ENCODE measurements at places on chromosomes 2 and 18.
A peak's percentile ranks its signal among the peaks of the same experiment; 100 is the strongest.

DNA sequence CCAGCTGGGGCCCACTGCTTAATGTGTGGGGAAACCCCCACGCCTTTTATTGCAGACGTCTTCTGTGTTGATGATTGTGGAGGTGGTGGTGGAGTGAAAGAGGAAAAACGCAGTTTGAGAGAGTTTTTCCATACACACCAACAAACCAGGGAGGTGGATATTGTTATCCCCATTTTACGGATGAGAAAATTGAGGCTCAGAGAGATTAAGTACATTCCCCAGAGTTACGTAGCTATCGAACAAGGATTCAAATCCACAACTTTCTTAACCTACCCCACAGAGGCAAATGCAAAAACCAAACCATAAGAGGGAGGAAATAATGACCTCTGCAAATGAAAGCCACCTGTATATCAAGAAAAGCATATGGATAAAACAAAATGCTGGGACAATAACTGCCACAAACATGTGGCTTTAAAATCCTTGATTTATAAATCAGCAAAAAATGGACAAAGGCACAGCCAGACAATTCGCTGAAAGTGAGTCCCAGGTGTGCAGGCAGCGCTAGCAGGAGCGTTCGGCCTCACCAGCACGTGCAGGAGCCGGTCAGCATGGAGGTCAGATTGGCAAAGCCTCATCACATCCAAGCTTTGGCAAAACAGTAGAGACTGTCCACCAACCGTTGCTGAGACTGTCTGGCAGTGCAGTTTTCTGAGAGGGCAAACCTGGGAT is 12.6 kb upstream of the RAB17 start:
- no peak for DNase-seq

DNA sequence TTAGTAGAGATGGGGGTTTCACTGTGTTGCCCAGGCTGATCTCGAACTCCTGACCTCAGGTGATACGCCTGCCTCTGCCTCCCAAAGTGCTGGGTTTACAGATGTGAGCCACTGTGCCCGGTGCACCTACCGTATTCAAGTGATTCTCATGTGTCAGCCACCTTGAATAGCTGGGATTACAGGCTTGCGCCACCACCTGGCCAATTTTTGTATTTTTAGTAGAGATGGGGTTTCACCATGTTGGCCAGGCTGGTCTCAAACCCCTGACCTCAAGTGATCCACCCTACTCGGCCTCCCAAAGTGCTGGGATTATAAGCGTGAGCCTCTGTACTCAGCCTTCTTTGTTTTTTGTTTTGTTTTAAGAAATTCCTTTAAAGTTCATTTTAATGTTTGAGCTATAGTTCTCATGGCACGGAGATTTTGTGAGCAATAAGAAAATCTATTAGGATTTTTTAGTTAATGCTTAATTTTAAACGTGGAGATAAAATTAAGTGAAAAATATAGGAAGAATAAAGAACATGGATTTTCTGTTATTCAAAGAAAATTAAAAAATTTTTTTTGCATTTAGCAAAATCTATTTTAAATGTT is 242.6 kb downstream of the PHLPP1 start:
- peak; percentile 21 for DNase-seq

GRCh38 chr2:197908990-197909776 is 104.8 kb downstream of the PLCL1 start:
- peak; percentile 65 for DNase-seq

DNA sequence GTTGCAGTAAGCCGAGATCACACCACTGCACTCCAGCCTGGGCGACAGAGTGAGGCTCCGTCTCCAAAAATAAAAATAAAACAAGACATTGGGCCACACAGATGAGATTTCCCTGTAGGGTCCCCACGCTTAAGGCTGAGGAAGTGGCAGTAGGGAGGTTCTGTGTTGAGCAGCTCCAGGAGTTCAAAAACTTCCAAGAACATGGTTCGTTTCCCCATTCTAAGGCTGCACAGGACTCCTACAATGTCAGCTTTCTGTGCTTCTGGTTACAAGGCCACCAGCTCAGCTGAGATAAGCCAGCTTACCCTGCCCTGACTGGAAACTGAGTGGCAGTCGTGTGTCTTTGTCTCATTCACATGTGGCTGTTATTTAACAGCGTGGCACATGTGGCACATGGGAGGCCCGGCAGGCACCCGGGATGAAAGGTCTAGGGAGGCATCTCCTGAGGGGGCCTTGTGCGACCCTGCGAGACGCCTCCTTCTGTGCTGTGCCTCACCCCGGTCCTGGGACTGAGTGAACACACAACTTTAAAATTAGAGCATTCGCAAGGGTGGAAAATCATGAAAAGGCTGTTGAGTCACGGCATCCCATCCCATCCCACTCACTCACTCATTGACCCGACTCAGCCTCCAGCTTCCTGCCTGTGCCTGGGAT is 7.7 kb downstream of the ITGB1BP1 start:
- no peak for DNase-seq

DNA sequence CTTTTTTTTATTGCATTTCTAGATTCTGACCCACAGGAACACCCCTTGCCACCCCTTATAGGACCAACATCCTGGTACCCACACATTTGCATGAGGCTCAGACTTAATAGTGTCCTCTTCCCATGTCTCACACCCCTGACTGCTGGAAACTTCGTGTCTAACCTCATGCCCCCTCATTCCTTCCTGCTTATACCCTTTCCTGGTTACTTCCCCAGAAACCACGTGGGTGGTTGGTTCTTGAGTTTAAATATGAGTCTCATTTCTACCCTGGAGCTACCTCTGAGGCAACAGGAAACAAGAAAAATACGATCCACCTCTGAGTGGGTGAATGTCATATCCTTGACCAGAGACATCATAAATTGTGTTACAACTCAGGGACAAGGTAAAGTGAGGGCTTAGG is 1.6 kb downstream of the TNP1 start:
- DNase-seq, result no peak

GRCh38 chr2:117958186-117958585 is 55.7 kb downstream of the CCDC93 start:
- peak; percentile 92 for DNase-seq

GRCh38 chr2:9050122-9050809 is 46.8 kb upstream of the MBOAT2 start:
- DNase-seq, result no peak

- no peak for DNase-seq
Observed at GRCh38 chr2:44789971-44790721, 151.4 kb upstream of the SIX3 start.

DNA sequence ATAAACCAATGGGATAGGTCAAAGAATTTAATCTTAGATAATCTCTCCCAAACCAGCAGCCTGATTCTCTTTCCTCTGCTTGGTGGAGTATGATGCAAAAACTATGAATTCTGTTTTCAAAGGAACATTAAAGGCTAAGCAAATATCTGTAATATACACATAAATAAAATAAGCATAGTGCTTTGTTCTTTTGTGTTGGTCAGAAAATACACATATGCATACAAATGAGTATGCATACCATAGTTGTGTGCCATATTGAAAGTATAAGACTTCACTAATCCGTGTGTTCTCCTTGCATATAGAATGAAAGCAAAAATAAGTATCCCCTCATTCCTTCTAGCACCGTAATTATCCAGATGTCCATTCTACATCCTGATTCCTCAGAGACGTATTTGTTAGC is 1949.7 kb upstream of the CELF4 start:
- no peak for DNase-seq

GRCh38 chr2:239871481-239872435 is 153.4 kb downstream of the NDUFA10 start:
- DNase-seq, result no peak

DNA sequence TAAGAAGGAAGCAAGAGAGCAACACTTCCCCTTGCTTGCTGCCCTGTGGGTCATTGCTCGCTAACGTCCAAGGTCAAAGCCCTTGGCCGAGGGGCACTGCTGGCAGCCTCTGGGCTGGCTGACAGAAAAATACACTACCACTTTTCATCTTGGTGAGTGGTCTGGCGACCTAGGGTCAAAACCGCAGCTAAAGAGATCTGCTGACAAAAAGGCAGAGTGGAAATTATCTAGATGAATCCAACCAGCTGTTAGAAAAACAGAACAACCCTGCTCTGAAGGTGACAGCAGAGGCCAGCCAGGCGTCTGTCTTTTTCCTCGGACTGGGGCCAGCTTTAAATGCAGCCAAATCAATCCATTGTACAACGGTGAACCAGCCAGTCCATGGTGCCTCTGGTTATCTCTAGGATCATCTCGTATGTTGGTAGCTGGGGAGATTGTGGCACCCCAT is 92.6 kb downstream of the CD8B2 start:
- DNase-seq, result no peak

- DNase-seq, result no peak
Observed at GRCh38 chr18:24799176-24799575, 338.7 kb downstream of the HRH4 start.

- no peak for DNase-seq
Observed at GRCh38 chr18:59072727-59073421, 66.8 kb upstream of the SEC11C start.

- no peak for DNase-seq
Observed at GRCh38 chr2:229474125-229474524, 203.0 kb upstream of the PID1 start.

GRCh38 chr18:57561728-57562423 is 24.6 kb downstream of the FECH start:
- peak; percentile 32 for DNase-seq

DNA sequence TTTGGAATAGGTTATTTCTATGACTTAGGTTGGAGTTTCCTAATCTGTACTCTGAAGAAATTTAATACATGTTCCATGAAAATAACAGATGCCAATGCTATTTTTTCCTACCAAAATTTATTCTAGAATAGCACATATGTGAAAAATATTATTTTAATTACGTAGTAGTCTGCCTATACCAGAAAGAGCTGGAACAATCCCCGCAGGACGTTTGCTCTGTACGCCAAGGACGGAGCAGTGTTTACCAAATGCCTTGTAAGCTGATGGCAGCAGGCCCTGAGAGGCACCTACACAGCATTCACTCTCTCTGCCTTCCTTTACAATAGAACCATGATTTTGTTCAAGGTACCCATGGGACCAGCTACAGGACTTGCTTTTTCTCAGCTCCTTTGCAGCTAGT is 16.8 kb upstream of the SLC1A4 start:
- DNase-seq, result no peak

GRCh38 chr2:25265802-25266201 is 75.9 kb downstream of the DNMT3A start:
- DNase-seq, result no peak

- no peak for DNase-seq
Observed at GRCh38 chr2:115214050-115214449, 771.6 kb downstream of the DPP10 start.

GRCh38 chr2:232120911-232121310 is 159.4 kb downstream of the DIS3L2 start:
- DNase-seq, result no peak

DNA sequence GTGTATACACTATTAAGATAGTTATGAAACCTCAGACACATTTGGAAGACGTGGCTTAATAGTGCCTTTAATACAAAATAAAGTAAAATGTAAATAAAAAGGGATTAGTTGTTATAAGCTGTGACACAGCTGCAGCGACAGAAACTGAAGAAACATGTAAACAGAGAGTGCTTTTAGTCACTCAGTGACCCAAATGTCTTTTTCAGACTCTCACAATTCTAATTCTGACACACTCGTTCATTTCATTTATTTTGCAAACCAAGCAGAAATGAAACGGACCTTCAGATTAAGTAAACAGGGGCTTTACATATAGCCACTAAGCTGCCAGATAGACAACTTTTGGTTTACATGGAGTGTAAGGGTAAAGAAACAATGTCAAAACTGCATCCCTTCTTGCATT is 181.0 kb upstream of the ETAA1 start:
- DNase-seq, result no peak

DNA sequence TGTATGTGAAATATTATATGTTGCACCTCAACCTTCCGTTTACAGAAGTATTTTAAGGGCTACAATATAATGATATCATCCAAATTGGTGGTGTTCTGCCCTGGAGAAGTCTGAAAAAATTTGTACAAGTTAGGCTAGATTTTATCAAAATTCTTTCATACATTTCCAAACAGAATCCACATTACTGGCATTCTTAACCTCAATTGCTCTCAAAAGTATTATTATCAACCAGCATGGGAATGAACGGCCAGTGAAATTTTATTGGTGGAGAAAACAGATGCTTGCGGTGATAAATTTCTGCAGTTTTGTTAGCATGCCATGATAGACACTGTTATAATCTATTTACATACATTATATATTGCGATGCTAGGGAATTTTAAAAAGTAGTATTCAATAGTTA is 88.3 kb upstream of the TFPI start:
- no peak for DNase-seq

DNA sequence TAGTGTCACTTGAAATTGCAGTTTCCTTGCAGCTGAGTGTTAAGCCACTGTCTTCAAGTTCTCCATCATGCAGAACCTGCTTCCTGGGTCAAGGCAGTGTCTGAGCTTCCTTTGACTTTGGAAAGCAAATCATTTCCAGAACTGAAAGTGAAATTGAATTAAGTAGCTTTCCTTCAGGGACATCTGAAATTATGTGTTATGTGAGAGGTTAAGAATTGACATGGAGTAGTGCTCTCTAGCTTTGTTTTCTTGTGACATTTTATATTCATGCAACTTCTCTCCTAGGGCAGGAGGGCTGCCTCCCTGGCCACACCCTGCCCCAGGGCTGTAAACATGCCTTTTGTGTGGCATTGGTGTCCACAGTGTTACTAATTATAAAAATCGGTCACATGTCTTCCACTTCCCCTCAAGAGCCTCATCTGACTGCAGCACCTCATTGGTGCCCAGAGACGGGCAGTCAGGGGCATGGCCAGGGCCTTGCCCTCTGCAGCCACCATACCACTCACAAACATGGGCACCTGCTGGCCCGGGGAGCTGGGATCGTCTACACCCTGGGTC is 14.4 kb downstream of the RAB12 start:
- DNase-seq, result no peak

- DNase-seq, result no peak
Observed at GRCh38 chr2:179579800-179580199, 281.6 kb downstream of the ZNF385B start.

GRCh38 chr2:1678609-1679008 is 65.7 kb downstream of the PXDN start:
- DNase-seq, result no peak

DNA sequence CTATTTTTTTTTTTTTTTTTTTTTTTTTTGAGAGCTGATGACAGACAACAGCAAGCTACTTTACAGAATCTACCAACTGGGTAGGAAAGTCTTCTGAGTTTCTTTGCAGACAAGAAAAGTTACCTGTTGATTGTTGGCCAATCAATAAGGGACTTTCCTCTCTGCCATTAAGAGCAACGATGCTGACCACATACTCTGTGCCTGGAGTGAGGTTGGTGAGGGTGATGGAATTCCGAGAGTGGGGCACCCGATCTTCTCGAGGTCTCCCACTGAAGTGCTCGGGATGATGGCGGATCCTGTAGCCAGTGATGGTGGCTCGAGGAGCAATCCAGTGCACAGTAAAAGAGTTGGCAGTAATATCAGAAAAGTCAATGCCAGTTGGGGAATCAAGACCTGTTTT is 49.3 kb downstream of the FN1 start:
- no peak for DNase-seq

Measured in fibroblast of gingiva (primary cell).